ENCODE measurements at places on chromosomes 11 and 22.

- no peak for DNase-seq
Measured at GRCh38 chr11:35304900-35305460, 114.4 kb downstream of the SLC1A2 start.

DNA sequence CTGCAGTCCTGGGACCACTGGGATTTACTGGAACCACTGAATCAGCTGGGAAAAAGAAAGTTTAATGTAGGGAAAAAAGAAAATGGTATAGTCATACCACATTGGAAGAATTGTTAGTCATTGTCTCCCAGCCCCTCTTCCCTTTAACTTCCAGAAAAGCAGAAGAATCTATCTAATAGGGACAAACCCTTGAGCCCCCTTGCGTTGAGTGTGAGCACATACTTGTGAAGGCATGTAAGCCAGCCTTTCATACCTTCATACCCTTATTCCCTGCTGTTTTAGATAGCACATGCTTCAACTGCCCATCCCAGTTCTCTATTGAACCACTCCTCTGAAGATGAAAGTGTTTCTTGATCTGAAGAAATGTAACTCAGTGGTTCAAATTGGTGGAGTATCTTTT is 6.6 kb downstream of the TREH start:
- DNase-seq = no peak

GRCh38 chr22:37734964-37735451 is 38.2 kb downstream of the TRIOBP start:
- peak; percentile 49 for DNase-seq

GRCh38 chr22:38204784-38205183 is 3.0 kb downstream of the MAFF start:
- no peak for DNase-seq

DNA sequence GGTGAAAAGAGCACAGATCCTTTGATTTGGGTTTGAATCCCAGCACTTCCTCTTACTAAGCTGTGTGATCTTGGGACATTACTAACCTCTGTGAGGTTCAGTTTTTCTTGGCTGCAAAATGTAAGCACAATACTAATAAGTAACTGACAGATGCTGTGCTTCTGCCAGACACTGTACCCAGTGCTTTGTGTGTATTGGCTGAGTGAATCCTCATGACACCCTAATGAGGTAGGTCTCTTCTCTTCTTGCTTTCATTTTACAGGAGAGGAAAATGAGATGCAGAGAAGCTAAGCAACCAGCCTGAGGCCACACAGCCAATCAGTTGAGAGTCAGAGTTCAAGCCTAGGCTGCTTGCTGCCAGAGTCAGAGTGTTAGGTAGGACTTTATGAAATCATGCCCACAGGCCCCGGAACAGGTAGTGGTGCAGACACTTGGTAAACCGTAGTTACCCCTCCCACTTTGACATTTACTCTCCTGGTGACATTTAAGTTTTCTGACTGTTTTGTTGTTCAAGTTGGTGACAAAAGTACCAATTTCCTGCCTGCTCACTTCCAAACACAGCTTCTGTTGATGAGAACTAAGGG is 21.2 kb downstream of the PTPRJ start:
- DNase-seq = peak; percentile 52

Measured in RCC 7860 (cell line).